ENCODE measurements at places on chromosomes 16 and 17.

GRCh38 chr16:20613481-20614185, 37.5 kb upstream of the ACSM2B start:
- no peak for DNase-seq

GRCh38 chr17:13597723-13598347, 3.9 kb downstream of the HS3ST3A1 start:
- DNase-seq, result peak; percentile 9

DNA sequence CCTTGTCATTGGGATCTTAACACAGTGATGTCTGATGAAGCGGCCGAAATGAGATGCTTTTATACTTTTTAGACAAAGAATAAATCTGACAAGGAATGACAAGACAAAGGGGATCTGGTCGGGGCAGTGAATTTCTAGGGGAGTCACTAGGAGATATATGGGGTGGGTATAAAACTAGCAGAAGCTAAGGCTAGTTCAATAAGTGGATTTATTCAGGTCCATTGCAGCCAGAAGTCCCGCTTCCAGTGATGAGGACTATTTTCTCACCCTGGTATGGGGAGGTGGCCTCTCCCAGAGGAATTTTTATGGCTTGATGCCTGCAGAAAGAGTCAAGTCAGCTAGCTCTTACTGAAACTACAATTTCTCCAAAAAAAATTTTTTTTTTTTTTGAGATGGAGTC, 23.9 kb downstream of the SLC38A8 start:
- no peak for DNase-seq

DNA sequence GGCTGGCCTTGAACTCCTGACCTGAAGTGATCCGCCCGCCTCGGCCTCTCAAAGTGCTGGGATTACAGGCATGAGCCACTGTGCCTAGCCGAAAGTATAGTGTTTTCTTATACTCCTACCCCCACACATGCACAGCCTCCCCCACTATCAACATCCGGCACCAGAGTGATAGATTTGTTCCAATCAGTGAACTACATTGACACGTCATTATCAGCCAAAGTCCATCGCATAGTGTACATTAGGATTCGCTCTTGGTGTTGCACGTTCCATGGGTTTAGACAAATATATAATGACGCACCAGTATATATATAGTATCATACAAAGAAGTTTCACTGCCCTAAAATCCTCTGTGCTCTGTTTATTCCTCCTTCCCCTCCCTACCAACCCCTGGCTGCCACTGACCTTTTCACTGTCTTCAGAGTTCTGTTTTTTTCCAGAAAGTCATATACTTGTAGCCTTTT, 11.9 kb upstream of the TM4SF5 start:
- DNase-seq, result no peak

- DNase-seq, result no peak
Measured at GRCh38 chr17:34249478-34249877, 5.6 kb upstream of the CCL2 start.

DNA sequence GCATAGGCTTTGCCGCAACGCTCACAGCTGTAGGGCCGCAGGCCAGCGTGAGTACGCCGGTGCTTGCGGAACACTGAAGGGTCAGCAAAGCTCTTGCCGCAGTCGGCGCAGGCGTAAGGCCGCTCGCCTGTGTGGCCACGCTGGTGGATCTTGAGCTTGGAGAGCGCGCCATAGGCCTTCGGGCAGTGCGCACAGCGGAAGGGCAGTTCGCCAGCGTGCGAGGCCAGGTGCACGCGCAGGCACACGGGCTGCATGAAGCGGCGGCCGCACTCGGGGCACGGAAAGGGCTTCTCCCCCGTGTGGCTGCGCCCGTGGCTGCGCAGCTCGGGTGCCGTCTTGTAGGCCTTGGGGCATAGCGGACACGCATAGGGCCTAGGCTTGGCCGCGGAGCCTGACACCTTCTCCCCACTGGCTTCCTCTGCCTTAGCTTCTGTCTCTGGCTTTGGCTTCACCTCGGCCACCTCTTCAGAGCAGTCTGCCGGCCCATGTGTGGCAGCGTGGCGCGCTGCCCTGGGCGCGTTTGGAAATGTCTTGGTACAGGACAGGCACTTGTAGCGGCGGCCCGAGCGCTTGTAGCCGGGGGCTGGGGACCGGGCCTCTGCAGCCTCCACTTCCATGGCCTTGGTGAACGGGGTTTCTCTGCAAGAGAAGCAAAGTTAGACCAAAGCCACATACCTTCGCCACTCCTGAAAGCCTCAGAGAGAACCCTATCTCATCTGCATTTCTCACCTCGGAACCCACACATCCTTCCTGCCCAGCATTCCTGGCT, 10.0 kb downstream of the ZNF668 start:
- DNase-seq, result no peak

DNA sequence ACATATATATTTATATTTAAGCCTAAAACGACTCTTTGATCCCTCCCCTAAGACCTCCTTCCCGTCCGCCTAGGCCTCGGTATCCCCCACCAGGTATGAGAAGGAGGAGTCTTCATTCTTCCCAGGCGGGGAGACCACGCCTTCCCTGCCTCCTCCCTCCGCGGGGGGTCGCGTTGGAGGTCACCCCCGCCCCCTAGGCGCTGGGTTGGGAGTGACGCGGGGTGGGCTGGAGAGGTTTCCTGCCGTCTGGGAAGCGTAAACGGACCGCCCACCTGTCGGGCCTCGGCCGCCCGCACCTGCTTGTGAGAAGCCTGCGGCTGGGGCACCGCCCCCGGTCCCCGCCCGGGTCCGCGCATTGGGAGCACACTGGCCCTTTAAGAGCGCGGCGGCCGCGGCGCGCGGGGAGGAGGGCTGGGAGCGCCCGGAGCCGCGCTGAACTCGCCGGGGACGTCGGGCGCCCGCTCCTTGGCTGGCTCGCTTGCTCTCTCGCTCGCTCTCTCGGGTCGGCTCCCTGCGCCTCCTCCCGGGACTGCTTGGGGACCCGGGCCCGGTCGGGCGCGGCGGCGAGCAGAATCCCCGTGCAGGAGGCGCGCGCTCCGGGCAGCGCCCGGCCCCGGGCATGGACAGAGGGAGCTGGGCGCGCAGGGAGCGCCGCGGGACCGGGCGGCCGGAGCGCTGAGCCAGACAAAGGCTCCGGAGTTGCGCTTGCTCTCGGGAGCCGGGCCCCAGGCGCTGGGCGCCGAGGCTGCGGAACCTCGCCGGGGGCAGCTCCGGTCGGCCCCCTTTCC, at the start of gene MMP15:
MMP15 (plus strand) TSS at position 404 of the 788 bp plus-strand sequence. CDS start 597 bp downstream, outside the sequence.
- DNase-seq, result peak; percentile 62

DNA sequence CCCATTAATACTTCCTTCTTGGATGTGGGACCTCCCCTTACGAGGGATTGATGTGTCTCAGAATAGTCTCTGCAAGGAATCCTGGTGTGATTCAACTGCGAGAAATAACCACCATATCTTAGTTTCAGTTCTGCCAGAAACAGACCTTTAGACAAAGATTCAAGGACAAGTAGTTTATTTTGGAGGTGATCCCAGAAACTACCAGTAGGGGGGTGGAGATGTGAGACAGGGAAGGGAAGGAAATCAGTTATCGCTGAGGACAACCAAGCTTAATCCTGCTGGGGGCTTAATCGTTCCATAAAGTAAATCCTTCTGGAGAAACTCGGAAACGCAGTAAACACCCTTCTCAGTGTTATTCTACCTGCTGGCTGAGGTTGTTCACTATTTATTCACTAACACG, 5.0 kb upstream of the SDR42E1 start:
- no peak for DNase-seq

- DNase-seq, result no peak
Measured at GRCh38 chr16:69407702-69408323, 16.6 kb upstream of the CYB5B start.

DNA sequence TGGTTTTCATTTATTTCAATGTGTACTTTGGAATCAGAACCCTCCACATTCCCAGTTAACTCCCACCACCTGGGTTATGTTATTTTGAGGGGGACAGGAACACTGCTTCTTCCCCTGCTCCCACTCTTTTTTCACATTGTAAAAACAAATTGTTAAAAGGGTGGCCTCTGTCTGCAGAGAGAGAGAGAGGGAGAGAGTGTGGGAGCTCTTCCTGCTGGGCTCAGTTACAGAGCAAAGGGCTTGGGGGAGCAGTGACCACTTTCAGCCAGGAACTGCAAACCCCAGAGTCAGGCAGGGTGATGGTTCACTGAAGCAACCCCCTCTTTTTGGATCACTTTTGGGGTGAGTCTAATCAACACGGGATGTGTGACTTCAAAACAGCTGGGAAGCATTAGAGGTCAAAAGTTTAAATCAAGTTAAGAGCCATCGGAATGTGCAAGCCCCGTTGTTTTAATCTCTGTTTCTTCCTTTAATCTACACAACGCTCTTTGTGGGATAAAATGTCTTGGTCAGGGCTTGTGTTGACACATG, 577.0 kb upstream of the CDH11 start:
- DNase-seq, result no peak

DNA sequence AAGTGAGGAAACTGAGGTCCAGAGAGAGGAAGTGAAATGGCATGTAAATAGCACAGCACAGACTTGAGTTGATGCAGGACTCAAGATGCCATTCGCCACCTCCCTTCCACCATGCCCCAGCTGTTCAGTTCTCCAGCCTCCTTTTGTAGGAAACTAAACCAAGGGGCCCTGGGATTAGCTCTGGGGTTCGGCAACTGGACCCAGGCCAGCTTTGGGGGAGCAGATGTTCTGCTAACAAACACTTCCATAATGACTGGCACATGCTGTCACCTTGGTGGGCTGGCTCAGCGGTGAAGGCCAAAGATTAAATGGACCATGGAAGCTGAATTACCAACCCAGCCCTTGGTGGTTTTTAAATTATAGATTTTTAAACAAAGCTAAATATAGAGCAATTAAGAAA, 77.0 kb downstream of the IRX6 start:
- no peak for DNase-seq
